ENCODE measurements at places on chromosomes 3 and 15.
A peak's percentile ranks its signal among the peaks of the same experiment; 100 is the strongest.

DNA sequence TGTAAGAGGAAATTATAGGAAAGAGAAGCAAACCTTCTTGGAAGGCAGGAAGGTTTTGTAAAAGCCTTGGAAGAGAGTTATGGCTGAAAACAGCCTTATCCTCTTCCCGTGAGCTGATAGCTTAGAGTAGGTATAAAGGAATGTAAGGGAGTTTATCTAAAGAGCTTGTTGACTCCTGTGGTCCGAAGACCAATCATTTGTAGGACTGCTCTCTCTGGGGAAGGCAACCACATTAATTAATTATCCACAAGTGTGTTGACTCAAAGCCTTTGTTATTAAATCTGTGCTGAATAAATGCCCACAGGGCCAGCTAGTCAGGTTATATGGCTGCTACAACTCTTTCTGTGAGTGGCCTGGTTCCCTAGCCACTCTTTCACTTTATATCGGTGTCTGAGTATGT lies 452.1 kb upstream of the RASGRP1 start:
- DNase-seq, result no peak

GRCh38 chr3:87924485-87924884 lies 134.3 kb downstream of the CGGBP1 start:
- DNase-seq, result no peak

- no peak for DNase-seq
Measured at GRCh38 chr3:126284258-126284904, 72.8 kb downstream of the KLF15 start.

GRCh38 chr3:45704301-45704943 lies 15.2 kb downstream of the SACM1L start:
- no peak for DNase-seq

DNA sequence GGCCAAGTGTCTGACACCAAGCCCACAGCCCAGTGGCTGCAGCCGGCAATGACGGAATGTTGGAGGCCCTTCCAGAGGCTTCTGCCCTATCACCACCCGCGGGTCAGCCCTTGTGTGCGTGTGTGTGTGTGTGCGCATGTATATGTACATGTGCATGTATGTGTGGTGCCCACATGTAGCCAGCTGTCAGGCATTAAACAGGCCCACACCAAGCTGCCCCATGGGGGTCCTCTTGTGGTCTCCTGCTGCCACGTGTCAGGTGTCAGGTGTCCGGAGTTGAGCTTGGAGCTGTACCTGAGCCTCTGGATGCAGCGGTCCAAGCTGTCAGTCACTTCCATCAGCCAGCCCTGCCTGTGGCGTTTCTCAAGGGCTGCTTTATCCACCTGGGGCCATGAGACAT lies 13.9 kb downstream of the UROC1 start:
- no peak for DNase-seq

DNA sequence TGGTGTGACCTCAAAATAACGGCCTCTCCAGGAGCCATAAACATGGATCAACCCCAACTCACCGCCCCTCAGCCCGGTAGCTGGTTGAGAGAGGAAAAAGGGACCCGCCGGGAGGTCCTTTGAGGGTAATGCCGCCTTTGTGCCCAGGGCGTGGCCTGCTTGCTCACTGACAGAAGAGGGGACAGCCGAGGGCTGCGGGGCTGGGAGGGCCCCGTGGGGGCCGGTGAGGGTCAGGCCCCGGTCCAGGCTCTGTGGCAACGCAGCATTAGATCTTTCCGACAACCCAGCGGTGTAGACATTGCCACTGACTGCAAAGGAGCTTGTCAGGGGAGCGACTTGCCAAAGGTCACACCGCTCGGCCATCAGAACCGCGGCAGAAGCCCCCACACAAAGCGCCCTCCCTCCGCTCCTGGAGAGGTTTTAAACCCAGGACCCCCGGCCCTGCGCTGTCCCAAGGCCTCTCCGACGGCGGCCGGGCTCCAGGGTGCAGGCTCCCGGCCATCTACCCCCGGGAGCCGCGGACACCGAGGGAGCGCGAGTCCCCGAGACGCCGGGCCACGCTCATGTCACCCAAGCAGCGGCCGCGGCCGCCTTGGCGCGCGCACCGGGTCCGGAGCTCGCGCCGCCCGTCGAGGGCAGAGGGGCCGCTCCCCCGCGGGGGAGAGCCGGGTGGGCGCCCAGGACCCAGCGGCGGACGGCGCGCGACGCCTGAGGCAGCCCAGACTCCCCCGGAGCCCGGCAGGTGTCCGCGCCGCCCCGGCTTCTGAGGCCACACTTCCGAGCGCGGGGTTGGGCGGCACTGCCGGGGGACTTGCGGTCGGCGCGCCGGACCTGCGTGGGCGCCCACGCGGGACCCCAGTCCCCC lies 975 bp downstream of the PCSK6 start:
- no peak for DNase-seq

DNA sequence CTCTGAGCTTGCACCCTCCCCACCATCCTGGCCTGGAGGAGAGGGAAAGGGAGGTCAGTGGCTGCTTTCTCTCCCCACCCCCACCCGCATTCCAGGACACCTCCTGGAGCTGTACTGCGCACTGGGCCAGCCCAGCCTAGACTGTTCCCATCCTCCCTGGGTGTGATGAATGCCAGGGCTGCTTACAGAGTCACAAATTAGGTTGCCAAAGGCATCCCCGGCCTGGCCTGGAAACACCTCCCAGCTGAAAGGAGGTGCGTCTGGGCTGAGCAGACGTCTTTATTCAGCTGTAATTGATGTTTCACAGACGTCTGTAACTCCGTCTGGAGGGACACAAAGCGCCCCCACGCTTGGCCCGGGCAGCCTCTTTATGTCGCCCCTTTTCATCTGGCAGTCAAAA lies 47.6 kb downstream of the RHCG start:
- DNase-seq, result no peak

DNA sequence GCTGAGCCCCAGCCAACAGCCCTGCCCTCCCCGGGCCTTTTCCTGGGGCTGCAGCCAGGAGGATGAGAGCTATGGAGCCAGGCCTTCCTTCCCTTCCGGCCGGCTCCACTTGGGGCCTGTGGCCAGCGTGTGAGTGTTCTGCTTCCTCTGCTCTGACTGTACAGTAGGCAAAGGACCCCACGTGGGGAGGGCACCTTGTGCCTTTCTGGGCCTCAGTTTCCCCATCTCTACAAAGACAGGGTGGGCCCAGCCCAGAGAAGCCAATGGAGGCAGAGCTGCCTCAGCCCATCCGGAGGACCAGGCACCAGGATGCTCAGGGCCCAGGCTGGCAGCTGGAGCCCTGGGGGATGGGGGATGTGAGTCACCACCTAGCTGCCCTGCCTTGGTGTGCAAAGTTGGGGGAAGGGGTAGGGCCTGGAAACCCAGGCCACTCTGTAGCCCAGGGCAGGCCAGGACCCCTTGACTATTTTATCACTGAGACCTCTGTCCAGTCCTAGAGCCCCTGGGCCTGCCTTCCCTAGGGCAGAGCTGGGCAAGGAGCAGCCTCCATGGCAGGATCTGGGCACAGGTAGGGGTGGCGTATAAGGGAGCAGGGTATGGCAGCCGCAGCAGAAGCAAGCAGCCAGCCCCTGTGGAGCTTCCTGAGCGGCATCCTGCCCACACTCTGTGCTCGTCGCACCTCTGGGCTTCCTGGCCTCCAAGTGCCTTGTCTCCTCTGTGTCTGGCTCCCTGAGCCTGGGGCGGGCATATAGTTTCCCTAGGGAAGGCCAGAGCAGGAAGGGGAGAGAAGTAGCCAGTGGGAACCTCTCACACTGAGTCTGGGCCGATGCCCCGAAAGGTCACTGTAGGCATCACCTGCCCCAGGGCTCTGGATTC lies 1.8 kb downstream of the PSTPIP1 start:
- no peak for DNase-seq

DNA sequence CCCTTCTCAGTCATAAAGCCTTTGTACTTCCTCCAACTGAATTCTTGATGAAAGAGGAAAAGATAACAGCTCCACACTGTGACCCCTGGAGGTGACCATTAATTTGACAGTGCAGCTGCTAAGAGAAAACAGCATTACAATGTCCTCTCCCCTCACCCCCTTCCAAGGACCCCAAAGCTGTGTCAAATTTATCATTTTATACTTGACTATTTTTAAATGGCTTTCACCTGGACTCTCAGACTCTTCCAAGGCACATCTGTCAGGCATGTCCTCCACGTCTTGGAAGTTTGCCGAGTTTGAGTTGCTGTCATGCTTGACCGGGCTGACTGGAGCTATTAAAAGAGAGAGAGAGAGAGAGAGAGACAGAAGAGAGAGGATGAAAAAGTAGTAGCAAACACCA lies 236.5 kb downstream of the WDR72 start:
- DNase-seq, result peak; percentile 70

GRCh38 chr3:10160925-10161324 lies 3.8 kb upstream of the IRAK2 start:
- DNase-seq, result no peak

- no peak for DNase-seq
Measured at GRCh38 chr3:39990532-39990931, 181.1 kb downstream of the MYRIP start.

DNA sequence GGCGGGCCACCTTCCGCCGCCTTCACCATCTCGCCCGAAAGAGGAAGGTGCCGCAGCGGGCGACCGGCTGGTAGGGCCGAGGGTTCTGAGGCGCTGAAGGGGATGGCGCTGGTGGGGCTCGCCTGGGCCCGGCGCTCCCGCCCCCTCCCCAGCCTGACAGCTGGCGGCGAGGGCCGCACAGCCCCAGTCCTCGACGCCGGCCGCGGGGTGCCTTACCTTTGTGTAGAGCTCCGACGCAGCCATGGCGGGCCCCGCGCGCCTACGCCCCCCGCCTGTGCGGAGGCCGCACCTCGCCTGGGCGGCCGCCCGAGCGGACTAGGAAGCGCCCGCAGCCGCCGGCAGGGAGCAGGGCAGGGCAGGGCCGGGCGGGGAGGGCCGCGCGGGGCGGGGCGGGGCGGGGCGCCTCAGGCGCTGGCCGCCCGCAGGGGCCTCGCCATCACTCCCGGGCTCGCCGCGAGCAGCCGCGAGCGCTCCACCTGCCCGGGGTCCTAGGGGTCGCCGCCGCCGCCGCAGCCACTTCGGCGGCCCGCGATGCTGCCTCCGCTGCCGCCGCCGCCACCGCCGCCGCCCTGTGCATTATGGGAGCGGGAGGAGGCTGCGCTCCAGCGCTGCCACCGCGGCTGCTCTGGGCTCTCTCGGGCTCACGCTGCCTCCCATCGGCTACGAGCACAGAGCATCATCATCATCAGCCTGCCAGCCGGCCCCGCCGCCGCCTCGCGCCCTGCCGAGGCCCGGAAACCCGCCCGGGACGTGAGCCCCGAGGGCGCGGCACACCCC lies at the start of gene MYO5A:
Gene MYO5A, minus strand, starts transcription at position 317 of the 777 bp plus-strand sequence. Its CDS starts 74 bp downstream, at position 243.
- peak; percentile 1 for DNase-seq

- DNase-seq, result no peak
Measured at GRCh38 chr3:72745146-72745999, 102.9 kb downstream of the SHQ1 start.

- no peak for DNase-seq
Measured at GRCh38 chr3:185992831-185993374, 55.1 kb upstream of the TRA2B start.

DNA sequence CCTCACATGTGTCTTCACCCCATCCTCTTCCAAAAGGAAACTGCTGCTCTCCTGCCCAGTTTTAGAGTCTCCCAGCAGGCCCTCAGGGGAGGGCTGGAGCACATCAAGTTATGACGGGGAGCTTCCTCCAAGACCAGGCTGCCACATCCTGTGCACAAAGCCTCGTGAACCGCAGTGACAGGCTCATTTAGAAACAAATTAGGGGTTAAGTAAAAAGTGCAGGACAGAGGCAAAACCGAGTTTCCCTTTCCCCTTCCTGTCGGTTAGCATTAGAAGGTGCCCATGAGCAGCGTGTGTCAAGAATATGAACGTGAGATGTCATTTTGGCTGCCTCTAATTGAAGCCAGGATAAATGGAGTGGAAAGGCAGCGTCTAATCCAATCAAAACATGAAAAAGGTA lies 199.7 kb downstream of the ARRDC4 start:
- no peak for DNase-seq

- no peak for DNase-seq
Measured at GRCh38 chr15:66830358-66830757, 128.3 kb downstream of the SMAD6 start.

- DNase-seq, result no peak
Measured at GRCh38 chr3:17823816-17824215, 81.4 kb upstream of the TBC1D5 start.

DNA sequence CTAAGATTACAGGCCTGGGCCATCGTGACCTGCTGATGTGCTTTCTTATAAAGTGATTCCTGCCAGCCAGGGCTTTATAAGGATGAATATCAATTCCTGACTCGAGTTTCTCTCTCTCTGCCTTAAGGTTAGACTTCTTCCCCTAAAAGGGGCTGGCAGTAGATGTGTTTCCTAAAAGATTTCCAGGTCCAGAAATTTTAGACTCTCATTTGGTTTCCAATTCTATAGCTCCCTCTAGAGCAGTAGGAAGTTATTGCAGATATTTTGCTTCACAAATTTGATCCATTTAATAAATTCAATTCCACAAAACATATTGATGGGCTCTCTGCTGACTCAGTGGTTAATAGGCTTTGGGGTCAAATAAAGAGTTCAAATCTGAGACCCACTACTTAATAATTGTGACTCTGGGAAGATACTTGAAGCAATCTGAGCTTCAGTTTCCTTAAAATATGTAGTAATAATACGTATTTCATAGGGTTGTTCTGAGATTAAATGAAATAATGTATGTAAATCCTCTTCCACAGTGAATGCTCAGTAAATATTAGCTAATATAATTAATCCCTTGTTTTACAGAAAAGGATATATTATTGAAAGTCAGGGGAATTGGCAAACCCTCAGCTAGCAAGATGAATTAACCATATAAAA lies 2.1 kb downstream of the TRIM69 start:
- no peak for DNase-seq

DNA sequence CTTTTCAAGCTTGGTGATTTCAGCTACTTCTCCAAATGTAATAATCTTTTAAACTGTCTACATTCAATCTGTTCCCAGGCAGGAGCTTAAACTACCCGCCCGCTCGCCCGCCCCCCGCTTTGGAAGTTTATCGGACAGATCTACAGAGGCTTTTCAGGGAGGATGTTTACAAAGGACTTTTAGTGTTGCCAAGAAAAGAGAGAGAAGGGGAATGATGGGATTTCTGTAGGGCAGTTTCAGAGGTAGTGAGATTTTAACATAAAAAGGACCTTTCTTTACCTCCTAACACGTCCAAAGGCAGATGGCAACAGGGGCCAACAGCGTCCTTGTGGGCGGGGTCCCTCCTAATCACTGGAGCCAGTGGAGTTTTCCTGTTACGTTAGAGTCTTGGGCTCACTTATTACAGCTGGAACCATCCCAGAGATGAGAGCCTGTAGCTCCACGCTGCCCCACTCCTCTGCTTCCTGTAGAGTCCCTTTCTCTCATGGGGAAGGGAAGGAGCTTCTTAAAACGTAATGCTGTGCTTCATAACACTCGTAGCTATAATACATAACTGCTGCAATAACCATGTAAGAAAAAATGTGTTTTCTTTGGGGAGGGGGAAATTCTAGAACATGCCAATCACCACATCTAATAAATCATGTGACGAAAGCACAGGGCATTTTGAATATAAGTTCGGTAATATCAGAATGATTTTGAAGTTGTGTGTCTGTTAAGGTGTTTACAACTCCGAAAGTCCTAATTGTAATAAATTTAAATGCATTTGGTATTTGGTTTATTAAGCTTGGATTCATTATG lies 30.9 kb downstream of the HES1 start:
- DNase-seq, result no peak

GRCh38 chr3:160927620-160928019 lies 171.6 kb downstream of the PPM1L start:
- no peak for DNase-seq
